ENCODE measurements at places on chromosomes 4 and X.

DNA sequence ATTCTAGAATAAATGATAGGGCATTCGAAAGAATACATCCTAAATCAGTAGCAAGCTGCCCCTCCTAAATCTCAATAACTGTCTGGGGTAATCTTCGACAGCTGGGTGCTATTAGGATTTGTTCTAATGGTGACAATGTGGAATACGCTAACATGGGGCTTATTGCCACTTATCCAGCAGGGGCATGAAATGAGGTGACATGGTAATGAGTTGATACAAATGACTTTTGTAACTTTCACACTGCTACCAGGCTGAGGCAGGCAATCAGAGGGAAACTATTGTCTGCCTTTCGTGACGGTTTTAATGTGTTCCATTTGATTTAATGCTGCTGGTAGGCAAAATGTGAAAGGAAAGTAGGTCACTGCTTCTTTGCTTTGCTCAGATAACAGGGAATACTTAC lies 1047.4 kb upstream of the PABPC4L start:
- no peak for DNase-seq

- no peak for DNase-seq
Measured at GRCh38 chr4:89800527-89801103, 36.3 kb downstream of the SNCA start.

DNA sequence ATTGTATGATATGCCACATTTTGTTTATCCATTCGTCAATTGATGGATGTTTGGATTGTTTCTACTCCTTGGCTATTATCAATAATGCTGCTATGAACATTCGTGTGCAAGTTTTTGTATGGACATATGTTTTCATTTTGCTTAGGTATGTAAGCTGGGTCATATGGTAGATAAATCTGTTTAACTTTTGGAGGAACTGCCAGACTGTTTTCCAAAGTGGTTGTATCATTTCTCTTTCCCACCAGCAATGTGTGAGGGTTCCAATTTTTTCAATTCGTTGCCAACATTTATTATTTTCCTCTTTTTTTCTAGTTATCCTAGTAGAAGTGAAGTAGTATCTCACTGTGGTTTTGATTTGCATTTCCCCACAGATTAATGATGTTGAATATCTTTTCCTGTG lies 71.8 kb downstream of the DIAPH2 start:
- no peak for DNase-seq

DNA sequence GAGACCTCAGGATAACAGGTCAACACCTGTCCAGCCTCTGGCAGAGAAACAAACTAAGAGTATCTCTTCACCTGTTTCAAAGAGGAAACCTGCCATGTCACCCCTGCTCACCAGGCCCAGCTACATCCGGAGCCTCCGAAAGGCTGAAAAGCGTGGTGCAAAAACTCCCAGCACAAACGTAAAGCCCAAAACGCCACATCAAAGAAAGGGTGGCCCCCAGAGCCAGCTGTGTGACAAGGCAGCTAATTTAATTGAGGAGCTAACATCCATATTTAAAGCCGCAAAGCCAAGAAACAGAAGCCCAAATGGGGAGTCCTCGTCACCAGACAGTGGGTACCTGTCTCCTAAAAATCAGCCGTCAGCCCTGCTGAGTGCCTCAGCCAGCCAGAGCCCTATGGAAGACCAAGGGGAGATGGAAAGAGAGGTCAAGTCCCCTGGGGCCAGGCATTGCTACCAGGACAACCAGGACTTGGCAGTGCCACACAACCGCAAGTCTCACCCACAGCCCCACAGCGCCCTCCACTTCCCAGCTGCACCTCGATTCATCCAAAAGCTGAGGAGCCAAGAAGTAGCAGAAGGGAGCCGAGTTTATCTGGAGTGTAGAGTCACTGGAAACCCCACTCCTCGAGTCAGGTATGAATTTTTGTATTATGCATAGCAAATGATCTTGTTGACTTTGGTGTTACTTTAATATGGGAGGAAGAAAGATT lies 15.1 kb downstream of the PALLD start:
- DNase-seq = no peak

All from SK-N-DZ (cell line).